Activated CD8-positive, alpha-beta T cell treated with anti-CD3 and anti-CD28 coated beads for 36 hours (primary cell): ENCODE measurements at places on chromosomes 3 and 15. TPM values are rescaled to one million over a fixed set of nuclear protein-coding genes. Genes with fewer than 3 reads are reported as not detected.
A peak's percentile ranks its signal among the peaks of the same experiment; 100 is the strongest.

The FAN1 gene
- total RNA-seq = 15.7 TPM

The BLM gene
- total RNA-seq = 53.6 TPM

DNA sequence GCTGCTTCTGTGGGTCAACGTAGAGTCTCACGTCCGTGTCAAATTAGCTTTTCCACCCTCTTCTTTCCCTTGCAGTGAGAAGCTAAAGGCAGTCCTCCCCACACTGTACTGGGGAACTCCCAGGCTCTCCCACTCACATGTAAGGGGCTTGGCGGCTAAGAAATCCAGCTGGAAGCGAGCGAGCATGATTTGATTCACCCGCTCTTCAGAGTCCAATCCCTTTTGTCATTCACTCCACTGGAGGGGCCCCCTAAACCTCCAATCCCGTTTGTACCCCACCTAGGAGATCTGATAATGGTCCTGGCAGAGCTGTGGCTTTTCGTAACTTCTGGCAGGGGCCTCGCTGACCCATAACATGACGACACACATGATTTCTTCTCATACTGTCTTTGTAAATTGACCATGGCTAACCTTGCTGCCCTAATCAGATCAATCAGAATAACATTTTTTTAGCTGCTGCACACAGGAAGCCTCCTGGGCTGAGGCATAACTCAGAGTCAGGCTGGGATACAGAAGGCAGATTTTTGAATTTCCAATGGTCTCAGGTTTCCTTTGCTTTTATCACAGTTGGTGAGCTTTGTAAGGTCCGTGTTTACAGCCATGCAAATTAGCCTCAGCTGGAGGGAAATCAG is 235.2 kb downstream of the GREM1 start:
- DNase-seq = no peak

- no peak for DNase-seq
Observed at GRCh38 chr3:46712191-46713049, 5.2 kb downstream of the PRSS50 start.

DNA sequence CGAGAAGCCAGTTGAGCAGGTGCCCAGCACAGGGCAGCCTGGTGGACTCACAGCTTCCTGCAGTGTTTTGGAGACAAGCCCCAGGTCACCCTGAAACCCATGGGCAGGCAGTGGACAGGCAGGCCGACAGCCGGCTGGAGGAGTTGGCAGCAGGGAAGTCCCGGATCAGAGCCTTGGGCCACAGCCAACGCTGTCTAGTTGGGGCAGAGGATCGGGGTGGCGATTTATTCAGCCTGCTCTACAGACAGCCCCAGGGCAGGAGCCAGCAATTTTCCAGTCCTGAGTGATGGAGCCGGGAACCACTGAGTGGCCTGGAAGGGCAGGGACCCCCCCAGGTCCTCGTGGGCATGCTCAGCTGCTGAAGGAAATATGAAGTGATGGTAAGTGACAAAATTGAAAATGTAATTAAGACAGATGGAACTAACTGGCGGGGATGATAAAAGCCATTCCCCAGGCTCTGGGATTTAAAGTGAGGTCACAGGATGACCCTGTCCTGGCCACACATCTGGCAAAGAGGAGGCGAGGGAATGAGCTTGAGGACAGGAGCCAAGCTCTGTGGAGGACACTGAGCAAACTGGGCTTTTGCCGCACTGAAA is 34.4 kb upstream of the TBC1D21 start:
- DNase-seq = no peak

The ITIH1 gene
- not detected for total RNA-seq

The EPB42 gene
- not detected for total RNA-seq

- DNase-seq = no peak
Observed at GRCh38 chr3:31687020-31687802, 154.5 kb downstream of the STT3B start.

GRCh38 chr15:87716422-87716821 is 540.1 kb downstream of the NTRK3 start:
- no peak for DNase-seq

DNA sequence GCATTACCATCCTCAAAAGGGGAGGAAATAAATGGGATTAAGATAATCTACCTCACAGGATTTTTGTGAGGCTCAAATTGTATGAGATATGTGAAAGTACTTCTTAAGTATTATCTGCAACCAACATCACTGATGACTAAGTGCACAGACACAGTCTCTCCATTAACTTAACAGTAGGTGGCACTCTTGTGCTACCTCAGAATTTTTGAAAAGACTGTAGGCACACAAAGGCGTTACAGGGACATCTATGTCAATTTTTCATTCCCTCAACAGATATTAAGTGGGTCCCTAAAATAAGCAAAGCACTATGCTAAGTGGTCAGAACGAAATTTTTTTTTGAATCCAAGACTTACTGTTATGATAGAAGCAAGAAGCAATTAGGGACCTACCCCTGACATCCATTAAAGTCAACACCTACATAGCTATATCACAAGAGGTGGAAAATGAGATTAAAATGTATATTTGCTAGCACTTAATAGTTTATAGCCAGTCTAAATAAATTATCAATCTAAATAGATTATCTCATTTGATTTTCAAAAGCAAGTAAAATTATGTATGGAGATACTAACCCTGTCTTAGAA is 52.9 kb downstream of the RYK start:
- DNase-seq = no peak

GRCh38 chr3:193971966-193972365 is 164.0 kb upstream of the HES1 start:
- DNase-seq = no peak

The ROBO2 gene
- total RNA-seq = not detected

DNA sequence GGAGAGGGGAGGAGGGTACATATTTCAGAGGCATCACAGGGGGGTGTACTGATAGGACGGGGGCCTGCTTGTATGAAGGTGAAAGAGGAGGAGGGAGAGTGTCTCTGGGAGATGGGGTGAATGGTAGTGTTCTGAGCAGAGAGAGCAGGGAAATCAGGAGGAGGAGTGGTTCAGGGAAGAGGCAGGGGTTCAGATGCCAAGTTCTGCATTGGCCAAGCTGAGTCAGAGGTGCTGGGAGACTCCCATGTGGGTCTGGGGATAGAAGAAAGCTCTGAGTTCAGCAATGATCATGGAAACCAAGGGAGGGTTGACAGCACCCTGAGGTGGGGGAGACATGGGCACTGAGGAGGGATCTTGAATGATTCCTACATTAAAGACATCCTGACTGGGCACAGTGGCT is 3.0 kb downstream of the CYP8B1 start:
- DNase-seq = no peak

DNA sequence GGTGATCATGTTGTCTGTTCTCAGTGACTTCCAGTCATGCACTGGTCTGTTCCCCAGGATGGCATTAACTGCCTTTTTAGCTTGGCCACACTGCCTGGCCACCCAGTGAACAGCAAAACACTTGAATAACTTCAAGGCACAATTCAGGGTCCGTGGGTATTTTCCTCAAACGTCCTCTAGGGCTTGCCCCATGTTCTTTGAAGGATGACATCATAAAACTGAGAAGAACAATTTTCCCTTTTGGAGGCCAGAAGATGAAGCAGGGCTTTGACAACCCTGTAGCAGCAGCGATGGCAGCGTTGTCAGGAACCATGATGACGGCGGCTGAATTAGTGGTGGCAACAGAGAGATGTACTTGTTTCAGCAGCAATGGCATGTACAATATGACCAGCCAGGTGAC is 465.9 kb upstream of the ONECUT1 start:
- DNase-seq = no peak

- no peak for DNase-seq
Observed at GRCh38 chr3:182626484-182627467, 166.5 kb upstream of the ATP11B start.

The GABPB1 gene
- 33.2 TPM for total RNA-seq

The RUVBL1 gene
- total RNA-seq = 99.0 TPM

GRCh38 chr3:190183121-190183520 is 62.4 kb upstream of the P3H2 start:
- no peak for DNase-seq

GRCh38 chr15:60914360-60914759 is 314.7 kb downstream of the RORA start:
- no peak for DNase-seq

- DNase-seq = no peak
Observed at GRCh38 chr3:46649436-46649835, 37.1 kb downstream of the FAM240A start.

GRCh38 chr15:63466378-63467192 is 37.8 kb upstream of the USP3 start:
- peak; percentile 68 for DNase-seq

The CA12 gene
- total RNA-seq = 0.58 TPM

- DNase-seq = no peak
Observed at GRCh38 chr3:137963463-137963862, 46.5 kb upstream of the CLDN18 start.

- no peak for DNase-seq
Observed at GRCh38 chr3:71629289-71629688, 45.8 kb upstream of the FOXP1 start.

The ISLR gene
- total RNA-seq = not detected

The GUCA1C gene
- not detected for total RNA-seq

- no peak for DNase-seq
Observed at GRCh38 chr3:183688874-183689273, 8.7 kb upstream of the YEATS2 start.

The SKOR1 gene
- 0.09 TPM for total RNA-seq

The SPINK8 gene
- total RNA-seq = not detected

GRCh38 chr15:29590701-29591100 is 231.6 kb downstream of the TJP1 start:
- DNase-seq = no peak

DNA sequence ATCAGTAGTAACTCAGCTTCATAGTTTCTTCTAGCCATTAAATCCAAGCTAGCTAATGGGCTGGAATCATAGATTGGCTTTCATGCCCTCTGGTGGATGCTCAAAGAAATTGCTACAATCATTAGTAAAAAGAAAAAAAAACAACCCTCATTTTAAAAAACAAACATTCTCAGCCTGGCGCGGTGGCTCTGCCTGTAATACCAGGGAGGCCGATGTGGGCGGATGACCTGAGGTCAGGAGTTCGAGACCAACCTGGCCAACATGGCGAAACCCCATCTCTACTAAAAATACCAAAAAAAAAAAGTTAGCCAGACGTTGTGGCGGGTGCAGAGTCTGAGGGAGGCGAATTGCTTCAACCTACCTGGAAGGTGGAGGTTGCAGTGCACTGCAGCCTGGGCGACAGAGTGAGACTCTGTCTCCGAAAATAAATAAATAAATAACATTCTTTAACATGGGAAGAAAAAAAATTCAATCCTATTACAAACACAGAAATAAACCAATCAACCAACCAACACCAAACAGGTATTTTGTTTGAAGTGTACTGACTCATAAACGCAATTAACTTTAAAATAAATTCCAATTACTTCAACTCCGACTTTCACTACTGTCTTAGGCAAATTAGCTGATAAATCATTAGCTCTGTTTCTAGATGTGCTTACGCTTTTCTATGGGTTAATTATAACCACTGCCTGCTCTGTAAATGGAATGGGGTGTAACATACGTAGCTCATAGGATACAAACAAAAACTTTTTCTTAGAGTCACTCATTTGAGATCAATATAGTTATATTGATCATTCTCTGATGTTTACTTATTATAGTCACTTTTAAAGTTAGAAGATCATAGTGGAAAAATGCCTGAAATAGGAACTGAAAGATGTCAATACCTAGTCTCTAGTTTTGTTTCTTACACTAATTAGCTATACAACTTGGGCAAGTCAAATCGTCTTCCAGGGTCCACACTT is 24.9 kb downstream of the TMEM207 start:
- peak; percentile 66 for DNase-seq

DNA sequence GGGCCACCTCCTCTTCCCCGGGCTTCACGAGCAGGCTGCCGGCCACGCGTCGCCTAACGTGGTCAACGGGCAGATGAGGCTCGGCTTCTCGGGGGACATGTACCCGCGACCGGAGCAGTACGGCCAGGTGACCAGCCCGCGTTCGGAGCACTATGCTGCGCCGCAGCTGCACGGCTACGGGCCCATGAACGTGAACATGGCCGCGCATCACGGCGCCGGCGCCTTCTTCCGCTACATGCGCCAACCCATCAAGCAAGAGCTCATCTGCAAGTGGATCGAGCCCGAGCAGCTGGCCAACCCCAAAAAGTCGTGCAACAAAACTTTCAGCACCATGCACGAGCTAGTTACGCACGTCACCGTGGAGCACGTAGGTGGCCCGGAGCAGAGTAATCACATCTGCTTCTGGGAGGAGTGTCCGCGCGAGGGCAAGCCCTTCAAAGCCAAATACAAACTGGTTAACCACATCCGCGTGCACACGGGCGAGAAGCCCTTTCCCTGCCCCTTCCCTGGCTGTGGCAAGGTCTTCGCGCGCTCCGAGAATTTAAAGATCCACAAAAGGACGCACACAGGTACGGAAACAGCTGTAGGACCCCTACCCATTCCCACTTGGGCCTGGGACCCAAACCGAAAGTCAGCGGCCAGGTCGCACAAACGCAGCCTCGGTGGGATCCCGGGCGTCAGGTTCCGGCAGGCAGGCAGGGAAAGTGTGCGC is 1.5 kb downstream of the ZIC1 start:
- DNase-seq = peak; percentile 27

The IL12A gene
- total RNA-seq = not detected

DNA sequence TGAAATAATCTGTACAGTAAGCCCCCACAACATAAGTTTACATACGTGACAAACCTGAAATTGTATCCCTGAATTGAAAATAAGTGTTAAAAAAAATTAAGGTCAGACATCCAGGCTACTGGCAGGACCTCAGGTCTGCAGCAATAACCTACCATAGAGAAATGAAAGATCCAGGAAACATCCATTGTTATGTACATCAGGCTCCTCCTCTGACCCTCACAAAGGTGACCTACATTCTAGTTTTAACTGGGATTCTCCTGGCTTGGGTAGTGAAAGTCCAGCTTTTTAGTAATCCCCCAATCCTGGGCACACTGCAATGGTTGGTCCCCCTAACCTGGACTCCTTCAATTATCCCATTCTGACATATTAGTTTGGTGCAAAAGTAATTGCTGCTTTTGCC is 749.6 kb upstream of the LMCD1 start:
- no peak for DNase-seq

DNA sequence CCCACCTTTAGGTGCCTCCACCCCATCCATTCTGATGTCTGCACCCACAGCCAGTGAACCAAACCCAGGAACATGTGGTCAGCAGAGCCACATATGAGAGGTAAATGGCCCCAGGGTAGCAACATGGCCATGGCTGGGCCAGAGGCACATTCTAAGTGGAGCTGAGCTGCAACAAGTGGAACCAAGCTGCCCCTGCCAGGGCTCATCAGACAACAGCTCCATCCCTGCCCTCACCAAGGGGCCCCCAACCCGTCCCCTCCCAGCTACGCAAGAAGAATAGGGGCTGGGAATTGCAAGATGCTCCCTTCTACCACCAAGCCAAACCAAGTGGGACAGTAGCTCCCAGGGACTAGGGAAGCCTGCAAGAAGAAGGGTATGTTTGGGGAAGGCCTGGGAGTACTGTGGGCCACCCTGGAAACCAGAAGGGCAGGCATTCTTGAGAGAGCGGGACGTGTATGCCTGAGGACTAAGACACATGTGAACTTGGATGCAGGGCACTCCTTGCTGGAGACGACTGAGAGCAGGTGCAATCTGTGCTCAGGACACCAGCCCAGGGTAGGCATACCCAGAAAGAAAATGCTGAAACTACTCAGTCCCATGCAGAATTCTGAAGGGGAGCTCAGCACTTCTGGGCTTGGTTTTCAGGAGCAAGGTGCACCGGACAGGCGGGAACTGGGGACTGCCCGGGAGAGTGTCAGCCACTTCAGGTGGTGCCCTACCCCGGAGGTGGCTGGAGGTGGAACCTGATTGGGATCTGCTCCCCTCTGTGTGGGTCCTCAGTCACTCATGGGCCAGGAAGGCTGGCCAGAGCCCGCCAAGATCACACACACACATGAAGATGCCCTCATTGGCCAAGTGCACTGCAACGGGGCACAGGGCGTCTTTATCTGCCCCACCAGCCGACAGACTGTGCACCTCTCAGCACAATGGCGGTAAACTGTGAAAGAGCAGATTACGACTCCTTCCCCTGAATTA is 9.5 kb downstream of the MYL3 start:
- no peak for DNase-seq

- DNase-seq = no peak
Observed at GRCh38 chr15:48592933-48593332, 52.6 kb downstream of the FBN1 start.
